ENCODE measurements at places on chromosomes 5 and 9.

DNA sequence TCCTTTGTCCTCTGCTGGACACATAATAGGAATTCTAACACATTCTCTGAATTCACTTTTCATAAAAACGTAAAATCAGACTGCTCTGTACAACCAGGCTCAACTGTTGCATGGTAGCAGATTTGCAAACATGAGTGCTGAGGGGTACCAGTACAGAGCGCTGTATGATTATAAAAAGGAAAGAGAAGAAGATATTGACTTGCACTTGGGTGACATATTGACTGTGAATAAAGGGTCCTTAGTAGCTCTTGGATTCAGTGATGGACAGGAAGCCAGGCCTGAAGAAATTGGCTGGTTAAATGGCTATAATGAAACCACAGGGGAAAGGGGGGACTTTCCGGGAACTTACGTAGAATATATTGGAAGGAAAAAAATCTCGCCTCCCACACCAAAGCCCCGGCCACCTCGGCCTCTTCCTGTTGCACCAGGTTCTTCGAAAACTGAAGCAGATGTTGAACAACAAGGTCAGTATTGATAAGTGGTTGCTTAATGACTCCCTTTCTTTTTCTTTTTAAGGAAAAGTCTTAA, 11.1 kb downstream of the PIK3R1 start:
- no peak for DNase-seq

GRCh38 chr5:83839256-83839655, 118.6 kb upstream of the HAPLN1 start:
- no peak for DNase-seq

DNA sequence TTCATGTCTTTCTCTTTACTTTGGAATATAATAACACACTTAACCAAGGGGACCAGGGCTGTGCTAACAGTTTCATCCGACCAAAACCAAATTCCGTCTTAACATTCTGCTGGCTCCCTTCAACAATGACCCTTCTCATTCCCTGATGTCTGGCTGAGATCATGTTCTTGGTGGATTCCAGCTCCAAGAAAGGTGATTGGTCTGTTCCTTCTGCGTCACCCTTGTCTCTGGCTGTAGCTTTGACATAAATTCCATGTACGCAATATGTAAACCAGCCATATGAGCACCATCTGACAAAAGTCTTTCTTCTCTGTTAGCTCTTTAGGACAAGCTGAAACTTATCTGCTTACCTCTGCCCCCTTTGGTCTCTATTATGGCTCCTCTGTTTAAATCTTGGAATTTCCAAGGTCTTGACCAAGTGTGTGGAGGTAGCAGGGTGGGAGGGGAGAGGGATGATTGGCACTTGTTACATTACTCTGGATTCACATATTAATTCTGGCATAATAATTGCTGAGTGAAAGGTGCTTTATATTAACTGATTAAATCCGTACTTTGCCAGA, 45.7 kb upstream of the HSD17B4 start:
- no peak for DNase-seq

- DNase-seq = no peak
These were observed 5.7 kb upstream of the C5orf46 start for GRCh38 chr5:147912011-147912410.

DNA sequence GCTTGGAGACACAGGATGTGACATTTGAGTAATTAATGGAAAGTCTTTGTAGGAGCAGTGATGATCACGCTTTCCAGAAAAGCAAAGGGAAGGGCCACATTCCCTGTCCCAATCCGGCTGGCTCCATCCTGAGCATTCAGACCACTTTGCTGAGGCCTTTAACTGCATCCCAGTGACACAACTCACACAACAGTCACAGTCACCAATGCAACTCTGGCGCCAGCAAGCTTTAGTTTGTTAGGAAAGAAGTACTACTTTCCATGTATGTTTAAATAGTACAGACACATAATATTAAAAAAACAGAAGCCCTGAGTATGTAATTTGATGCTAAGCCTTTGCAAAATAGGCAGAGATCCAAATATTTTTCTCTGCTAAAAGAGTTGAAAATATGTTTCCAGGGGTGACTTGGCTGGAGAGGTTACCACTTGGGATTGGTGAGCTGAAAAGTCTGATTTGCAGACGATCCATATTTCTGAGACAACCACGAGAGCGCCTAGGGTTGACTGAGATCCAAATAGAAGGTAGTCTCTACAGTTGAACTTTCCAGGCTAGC, 31.7 kb upstream of the GAS1 start:
- no peak for DNase-seq

GRCh38 chr5:168422431-168422830, 63.8 kb upstream of the RARS1 start:
- DNase-seq = peak; percentile 15

- no peak for DNase-seq
These were observed 11.5 kb upstream of the OTULINL start for GRCh38 chr5:14569948-14570691.

DNA sequence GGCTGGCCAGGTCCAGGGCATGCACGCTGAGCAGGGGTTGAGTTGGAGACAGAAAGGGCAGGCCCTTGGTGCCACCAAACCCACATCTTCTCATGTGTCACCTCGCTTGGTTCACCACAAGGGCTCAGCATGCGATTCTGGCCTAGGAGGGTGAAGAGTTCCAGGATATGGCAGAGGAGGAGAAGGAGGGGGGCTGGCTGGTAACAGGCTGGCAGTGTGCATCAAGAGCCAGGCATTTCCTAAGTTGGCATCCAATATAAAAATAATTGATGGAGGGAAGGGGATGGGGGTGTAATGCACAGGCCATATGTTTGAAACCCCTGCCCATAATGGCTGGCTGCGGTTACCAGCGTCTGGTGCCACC, 255.6 kb downstream of the NFIB start:
- DNase-seq = no peak

DNA sequence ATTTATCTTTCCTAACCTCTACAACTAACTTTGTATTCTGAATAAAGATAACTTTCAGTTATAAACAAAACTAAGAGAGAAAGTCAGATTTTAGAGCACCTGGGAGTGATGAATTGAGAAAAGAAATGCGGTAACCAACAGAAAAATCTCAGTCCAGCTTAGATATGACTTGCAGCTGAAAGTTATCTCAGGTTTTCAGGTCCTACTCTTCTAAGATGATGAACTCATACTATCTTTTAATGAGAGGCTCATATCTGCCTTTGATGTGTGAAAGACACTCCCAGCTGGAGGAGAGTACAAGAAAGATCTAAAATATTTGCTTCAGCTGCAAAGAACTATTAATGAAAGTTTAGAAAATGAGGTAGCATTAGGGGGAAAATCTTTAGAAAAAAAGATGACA, 190.5 kb downstream of the DENND1A start:
- no peak for DNase-seq
